Activated naive CD8-positive, alpha-beta T cell treated with anti-CD3 and anti-CD28 coated beads for 36 hours (primary cell): ENCODE measurements at places on chromosomes 11 and 22. TPM values are rescaled to one million over a fixed set of nuclear protein-coding genes. Genes with fewer than 3 reads are reported as not detected.

PHF21B gene
- 0.10 TPM for total RNA-seq

RIBC2 gene
- total RNA-seq = 8.2 TPM

AMPD3 gene
- 20.7 TPM for total RNA-seq

C11orf87 gene
- not detected for total RNA-seq

PRG3 gene
- total RNA-seq = not detected

SEC14L6 gene
- total RNA-seq = not detected

CTSD gene
- total RNA-seq = 40.9 TPM

KRTAP5-1 gene
- not detected for total RNA-seq

TRMT2A gene
- total RNA-seq = 124 TPM

TRPC6 gene
- not detected for total RNA-seq

NPTXR gene
- 0.88 TPM for total RNA-seq

GAL3ST3 gene
- 0.95 TPM for total RNA-seq

SYNGR1 gene
- 9.3 TPM for total RNA-seq

SESN3 gene
- total RNA-seq = 16.2 TPM

CD3E gene
- 364 TPM for total RNA-seq

HMOX1 gene
- 0.39 TPM for total RNA-seq

EFCAB6 gene
- total RNA-seq = 0.37 TPM
